Lower lobe of right lung (tissue), 2 donors: ENCODE measurements at places on chromosomes 3 and 15.

DNA sequence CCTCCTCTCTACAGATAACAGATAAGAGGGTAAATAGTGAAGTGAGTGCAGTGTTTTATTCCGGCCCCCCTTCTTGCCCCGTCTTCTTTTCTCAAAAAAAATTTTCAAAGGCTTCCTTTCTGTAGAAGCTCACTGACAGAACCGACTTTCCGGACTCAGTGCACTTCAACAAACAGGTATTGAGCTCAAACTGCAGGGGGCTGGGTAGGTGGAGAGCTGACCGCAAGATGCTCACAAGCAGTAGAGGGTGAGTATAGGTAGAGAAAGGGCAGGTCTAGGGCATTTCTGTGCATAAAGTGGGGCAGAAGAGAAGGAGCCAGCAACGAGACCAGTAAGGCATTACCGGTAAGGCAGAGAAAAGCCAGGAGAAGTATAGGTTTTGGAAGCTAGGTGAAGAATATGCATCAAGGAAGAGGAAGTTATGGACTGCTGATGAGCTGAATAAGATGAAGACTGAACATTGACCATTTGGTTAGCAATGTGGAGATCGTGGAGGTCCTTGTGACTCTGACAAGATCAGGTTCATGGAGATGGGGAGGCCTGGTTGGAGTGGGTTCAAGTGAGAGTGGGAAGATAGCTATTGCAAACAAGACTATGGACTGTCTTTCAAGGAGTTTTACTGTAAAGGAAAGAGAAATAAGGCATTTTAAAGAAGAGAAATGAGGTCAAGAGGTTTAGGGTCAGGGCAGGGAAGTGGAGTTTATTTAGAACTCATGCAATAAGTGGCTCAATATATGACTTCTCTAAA, 97.4 kb downstream of the ST6GAL1 start:
- no peak for DNase-seq

GRCh38 chr15:22735781-22736180, 50.7 kb upstream of the NIPA1 start:
- DNase-seq, result no peak

GRCh38 chr15:65184305-65184867, 756 bp downstream of the CLPX start:
- peak; percentile 70 for DNase-seq

- no peak for DNase-seq
These were observed 324.7 kb upstream of the SLCO3A1 start for GRCh38 chr15:91528801-91529200.

- DNase-seq, result peak; percentile 55
These were observed 172.0 kb downstream of the STT3B start for GRCh38 chr3:31704591-31705179.

- DNase-seq, result no peak
These were observed 12.2 kb downstream of the SEMA7A start for GRCh38 chr15:74421302-74422245.

DNA sequence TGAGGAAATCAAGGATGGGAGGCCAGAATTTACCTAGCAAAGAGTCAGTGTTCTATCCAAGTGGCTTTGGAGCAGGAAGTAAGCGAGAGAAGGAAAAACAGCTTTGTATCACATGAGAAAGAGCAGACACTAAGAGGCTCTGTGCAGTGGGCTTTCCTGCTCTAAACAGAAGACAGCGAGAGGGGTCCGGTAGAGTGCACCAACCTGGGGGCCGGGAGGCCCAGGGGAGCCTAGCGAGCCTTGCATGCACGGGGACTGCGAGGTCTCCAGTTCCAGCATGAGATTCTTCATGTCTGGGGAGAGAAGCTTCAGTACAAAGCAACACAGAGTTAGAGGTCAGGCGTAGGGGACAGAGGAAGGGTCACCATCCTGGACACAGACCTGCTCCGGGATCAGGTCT, 33.5 kb downstream of the COLQ start:
- DNase-seq, result no peak

- DNase-seq, result no peak
These were observed 30.2 kb downstream of the RPLP1 start for GRCh38 chr15:69482686-69483256.
